ENCODE measurements at places on chromosomes 5 and 9. TPM values are rescaled to one million over a fixed set of nuclear protein-coding genes. Genes with fewer than 3 reads are reported as not detected.

The BARHL1 gene
- total RNA-seq, result not detected

The SPATA6L gene
- total RNA-seq, result not detected

The HTR4 gene
- total RNA-seq, result not detected

The ORM2 gene
- total RNA-seq, result not detected

The HEMGN gene
- not detected for total RNA-seq

The GBA2 gene
- 15.5 TPM for total RNA-seq

The IFNA21 gene
- total RNA-seq, result not detected

The RASEF gene
- 0.16 TPM for total RNA-seq

The C9orf153 gene
- not detected for total RNA-seq
